Activated CD4-positive, alpha-beta T cell treated with anti-CD3 and anti-CD28 coated beads, Interleukin-2, Interleukin-6, amounts not matched to agents 100 ng/mL and 50 ng/mL, durations not matched to agents 16 hours and 8 hours (primary cell): ENCODE measurements at places on chromosomes 16 and 17.

- DNase-seq: no peak
Observed at GRCh38 chr17:79341222-79341780, 266.7 kb downstream of the ENGASE start.

DNA sequence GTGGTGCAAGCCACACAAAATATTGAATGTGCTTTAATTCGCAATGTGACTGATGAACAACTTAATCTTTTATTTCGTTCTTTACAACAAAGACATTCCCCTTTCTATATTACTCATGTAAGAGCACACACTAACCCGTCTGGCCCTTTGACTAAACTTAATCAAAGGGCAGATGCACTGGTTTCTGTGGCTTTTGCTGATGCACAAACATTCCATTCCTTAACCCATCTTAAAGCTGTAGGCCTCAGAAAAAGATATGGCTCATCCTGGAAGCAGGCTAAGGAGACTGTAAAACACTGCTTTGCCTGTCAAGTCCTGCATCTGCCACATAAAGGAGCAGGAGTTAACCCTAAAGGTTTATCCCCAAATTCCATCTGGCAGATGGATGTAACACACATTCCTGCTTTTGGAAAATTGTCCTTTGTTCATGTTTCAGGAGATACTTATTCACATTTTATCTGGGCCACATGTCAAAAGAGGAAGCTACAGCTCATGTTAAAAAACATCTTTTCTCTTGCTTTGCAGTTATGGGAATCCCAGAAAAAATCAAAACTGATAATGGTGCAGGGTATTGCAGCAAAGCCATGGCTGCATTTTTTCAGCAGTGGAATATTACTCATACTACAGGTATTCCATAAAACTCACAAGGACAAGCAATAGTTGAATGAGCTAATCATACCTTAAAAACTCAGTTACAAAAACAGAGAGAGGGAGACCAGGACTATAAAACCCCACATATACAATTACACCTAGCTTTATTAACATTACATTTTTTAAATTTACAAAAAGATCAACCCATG lies 137.2 kb downstream of the AHSP start:
- no peak for DNase-seq

DNA sequence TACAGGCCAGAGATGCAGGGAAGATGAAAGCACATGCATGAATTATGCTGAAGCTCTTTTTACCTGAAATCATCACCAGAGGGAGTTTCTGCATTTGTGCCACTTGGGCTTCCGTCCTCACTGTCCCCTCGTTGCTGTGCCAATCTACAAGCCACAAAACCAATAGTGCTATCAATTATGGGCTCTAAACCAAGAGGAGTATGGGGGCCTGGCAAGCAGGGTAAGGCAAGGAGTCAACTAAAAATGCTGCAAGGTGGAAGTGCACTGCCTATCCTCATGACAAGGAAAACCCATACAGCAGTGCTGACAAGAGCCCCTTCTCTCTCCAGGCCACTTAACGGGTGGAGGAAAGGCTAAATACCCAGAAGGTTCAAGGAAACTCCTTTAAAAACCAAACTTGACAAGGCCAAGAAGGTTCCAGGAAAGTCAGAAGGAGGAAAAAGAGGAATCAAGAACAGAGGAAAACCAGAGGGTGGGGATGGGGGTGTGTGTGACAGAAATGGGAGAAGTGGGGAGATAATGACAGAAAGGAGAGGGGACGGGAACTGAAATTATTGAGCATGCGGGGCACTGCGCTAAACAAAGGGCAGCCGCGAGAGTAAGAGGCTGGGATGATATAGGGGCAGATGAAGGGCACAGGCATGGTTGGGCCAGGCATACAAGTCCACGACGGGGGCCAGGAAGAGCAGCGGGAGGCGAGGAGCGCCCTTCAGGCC lies 674 bp downstream of the C17orf75 start:
- DNase-seq: peak; percentile 75

DNA sequence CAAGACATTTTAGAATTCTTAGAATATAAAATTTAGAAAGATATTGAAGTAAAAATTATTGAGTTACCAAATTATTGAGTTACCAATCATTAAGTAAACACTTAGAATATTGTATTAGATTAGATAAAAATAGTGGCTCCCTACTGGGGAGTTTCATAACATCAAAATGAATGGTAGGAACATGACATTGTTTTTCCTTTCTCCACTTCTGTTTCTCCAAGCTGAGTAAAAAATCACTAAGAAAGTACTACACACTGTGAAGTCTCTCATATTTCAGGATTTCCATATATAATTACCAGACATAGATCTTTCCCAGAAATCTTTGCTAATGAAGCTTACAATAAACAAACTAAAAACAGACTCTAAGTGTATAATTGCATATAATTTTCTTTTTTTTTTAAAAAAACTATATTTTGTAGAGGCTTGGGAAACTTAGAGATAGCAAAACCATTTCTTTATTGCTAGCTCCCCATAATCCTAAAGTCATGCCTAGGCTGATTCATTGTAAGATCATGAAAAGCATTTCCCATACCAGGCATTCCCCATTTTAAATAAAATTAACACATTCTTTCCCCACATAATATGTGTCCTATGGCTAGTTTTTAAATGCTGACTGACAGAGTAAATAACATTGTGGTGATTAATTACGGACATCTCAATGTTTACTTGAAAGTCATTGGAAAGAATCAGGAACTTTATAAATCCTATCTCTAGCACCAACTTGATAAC lies 1408.7 kb upstream of the GOT2 start:
- no peak for DNase-seq

DNA sequence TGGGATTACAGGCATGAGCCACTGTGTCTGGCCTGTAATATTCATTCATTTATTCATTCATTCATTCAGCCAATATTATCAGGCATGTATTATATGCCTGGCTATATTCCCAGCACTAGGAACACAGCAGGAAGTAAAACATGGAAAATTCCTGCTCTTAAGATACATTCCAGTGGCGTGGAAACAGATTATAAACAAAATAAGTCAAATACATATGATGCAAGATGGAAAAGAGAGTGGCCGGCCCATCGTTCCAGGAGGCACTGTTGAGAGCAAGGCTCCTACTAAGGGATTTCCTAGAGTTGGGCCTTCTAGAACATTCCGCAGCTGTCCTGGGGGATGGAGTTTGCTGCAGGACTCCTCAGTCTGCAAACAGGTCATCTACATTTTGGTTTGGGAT lies 17.7 kb downstream of the ADCY9 start:
- DNase-seq: no peak

- DNase-seq: no peak
Observed at GRCh38 chr16:3915426-3916260, 35.1 kb upstream of the CREBBP start.

DNA sequence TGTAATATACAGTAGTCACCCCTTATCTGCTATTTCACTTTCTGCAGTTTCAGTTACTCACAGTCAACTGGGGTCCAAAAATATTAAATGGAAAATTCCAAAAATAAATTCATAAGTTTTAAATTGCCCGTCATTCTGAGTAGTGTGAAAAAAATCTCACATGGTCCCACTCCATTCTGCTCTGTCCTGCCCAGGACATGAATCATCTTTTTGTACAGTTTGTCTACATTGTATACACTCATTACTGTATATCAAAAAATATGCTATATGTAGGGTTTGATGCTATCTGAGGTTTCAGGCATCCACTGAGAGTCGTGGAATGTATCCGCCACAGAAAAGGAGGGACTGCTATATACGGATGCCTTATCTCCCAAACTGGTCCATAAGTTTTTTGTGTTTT lies 16.0 kb upstream of the APPBP2 start:
- no peak for DNase-seq

DNA sequence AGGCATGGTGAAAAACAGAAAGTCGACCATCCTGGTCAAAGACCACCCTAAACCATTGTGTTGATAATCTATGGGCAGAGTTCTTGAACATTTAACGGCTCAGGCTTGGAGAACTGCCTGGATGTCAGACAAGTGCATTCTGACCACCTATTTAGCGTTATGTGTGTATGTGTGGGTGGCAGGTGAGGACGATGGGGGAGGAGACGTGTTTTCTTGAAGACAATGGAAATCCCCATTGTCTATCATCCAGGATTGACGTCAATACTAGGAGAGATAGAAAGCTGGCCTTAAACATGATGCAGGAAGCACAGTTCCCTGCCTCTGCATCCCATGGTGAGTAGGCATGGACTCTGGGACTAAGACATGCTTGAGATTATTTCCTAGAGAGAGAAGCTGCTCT lies 157.4 kb upstream of the MAF start:
- no peak for DNase-seq

GRCh38 chr16:87052506-87052905 lies 264.7 kb downstream of the C16orf95 start:
- no peak for DNase-seq

GRCh38 chr17:42522798-42523278 lies 13.2 kb upstream of the NAGLU start:
- DNase-seq: no peak

DNA sequence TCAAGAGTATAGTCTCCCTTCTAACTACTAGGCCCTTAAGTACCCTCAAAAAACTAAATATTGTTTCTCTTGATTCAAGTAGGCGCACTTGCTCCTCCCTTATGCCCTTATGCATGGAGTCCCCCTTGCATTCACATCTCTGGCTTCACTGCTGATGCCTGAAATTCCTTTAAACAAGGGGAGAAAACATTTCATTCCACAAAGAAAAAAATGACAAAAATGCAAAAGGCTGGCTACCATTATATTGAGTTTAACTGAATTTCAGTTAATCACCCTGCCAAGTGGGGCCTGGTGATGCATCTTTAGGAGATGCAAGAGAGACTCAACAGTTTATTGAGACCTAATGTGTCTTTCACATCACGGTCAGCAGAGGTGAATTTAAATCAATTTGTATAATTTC lies 35.6 kb downstream of the CRLF3 start:
- no peak for DNase-seq

DNA sequence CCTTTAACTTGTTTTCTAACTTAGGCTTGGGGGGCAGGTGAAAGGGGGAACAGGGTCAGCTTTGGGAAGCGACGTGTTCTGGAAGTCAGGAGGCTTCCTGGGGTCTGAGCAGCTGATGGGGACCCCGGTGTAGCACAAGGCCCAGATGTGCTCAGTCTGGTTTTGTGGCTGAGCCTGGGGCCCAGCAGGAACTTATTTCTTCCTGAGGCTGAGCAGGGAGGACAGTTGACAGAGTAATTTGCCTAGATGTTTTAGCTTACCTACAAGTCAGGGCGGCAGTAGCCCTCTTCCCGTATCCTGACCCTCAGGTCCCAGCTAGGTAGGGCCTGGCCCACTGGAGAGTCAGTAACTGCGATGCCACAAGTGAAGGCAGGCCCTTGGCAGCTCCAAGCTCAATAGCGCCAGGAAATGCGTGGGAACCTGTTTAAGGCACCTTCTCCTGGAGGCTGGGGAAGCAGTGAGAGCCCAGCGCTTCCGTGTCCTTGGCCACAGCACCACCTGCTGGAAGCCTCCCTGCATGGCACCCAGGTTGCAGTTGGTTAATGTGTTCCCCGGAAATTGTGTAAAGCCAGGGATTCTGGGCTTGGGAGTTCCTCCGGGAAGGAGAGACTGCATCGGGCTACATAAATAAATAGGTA lies 5.2 kb downstream of the CCR7 start:
- peak; percentile 88 for DNase-seq

GRCh38 chr16:49855822-49856671 lies at the start of gene ZNF423:
ZNF423 (minus strand) TSS chr16:49856112; CDS start chr16:49855774, 338 bp downstream.
- no peak for DNase-seq

GRCh38 chr17:37494401-37494831 lies 4.7 kb downstream of the DUSP14 start:
- DNase-seq: no peak

DNA sequence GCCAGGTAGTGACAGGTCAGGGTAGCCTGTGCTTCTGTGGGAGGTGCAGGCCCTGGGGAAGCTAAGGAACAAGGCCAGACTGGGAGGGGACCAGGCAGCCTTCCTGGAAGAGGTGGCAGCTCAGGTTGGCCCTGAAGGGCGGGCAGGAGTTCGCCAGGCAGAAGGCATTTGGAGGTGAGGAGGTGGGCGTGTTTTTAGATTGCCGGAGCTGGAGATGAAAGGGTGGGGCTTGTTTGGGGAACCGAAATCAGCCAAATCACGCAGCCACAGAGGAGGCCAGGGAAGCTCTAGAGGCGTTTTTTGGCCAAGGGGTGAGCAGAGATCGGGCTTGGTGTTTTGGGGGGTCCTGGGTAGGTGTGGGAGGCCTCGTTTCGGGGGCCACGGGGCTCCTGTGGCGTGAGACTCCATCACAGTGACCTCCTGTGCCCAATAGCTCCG lies 7.6 kb downstream of the ADCY7 start:
- DNase-seq: peak; percentile 65
